Activated CD4-positive, alpha-beta T cell treated with anti-CD3 and anti-CD28 coated beads, Interleukin-2, amount 50 U/mL, for 48 hours (primary cell): ENCODE measurements at places on chromosomes 6 and 20.

- DNase-seq: peak; percentile 31
Measured at GRCh38 chr20:53943522-53944291, 126.7 kb downstream of the BCAS1 start.

- DNase-seq: no peak
Measured at GRCh38 chr6:6350696-6351095, 30.2 kb upstream of the F13A1 start.

DNA sequence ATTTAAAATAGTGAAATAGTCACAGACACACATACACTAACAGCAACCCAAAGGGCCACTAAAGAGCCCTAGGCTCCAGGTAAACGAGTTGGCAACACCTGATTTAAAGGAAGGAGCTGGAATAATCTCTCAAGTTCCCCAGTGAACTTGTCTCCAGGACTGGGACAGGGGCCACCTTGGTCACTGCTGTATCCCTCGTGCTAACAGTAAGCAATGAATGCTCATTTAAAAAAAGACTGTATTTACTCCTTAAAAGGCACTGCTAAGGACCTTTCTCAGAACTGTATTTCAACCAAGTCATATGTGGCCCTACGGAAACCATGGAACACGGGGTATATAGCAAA lies 1.3 kb downstream of the DIDO1 start:
- DNase-seq: peak; percentile 18

DNA sequence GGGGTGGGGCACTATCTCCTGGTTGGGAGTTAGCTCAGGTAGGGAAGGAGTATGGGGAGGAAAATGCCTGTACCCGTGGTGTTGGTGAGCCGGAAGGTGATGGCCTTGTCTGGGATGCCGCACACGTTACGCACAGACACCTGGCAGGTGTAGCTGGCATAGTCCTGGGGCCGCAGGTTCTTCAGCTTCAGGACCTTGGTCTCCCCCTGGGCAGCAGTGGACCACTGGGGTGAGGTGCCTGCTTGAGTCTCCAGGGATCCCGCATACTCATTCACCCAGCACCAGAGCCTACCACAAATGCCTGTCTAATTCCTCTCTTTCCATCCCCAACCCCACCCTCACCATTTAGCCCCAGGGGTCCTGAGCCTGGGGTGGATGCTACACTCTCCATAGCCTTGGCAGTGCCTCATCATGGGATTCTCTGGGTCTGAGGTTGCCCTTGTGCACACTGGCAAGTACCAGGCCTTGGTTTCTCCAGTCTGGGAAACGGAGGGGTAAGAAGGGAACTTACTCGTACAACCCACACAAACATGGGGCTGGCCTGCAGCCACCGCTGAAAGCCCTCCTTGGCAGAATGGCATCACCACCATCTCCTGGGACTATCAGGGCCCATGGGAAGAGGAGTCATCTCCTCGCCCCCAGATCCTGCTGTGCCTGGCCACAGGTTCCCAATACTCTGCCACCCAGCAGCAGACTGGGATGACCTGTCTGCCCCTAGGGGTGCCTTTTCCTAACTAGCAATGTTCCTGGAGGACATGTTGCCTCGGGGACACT lies 42.8 kb downstream of the MDGA1 start:
- no peak for DNase-seq

- DNase-seq: no peak
Measured at GRCh38 chr6:150806790-150807189, 58.7 kb upstream of the MTHFD1L start.

- no peak for DNase-seq
Measured at GRCh38 chr6:37804586-37804985, 14.9 kb upstream of the ZFAND3 start.

DNA sequence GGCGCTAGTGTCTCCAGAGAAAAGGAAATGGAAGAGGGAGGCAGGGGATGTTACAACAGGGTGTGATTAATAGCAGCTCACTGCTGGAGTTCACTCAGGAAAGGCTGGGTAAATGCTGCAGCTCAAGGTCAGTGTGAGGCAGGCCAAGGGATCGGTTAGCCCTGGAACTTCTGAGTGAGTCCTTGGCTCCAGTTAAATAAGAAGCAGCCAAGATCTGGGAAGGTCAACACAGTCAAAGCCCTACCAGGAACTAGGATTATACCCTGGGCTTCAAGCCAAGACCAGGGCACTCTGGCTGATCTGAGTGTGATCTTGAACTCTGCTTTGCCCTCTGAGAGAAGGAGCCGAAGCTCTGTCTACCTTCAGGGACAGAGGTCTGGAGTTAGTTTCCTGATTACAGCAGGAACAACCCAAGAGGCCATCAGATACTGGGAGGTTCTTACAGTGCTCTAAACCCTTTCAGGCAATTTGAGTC lies 44.3 kb downstream of the TPD52L1 start:
- no peak for DNase-seq

DNA sequence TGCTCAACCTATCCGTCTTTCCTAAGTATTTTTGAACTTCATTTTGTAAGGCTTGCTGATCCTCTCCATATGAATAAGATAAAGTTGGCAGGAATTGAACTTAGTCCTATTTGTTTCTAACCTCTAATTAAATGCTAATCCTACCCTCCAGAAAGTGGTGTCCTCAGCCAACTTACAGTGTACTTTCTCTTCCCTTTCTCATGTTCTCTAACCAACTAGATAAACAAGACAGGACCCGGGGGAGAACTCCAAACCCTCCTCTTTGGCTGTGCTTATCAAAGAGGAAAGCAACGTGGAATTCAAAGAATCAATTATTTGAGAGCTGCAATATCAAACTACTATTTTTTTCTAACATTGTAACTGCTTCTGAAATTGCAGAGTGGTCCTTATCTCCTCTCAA lies 56.5 kb upstream of the NRSN1 start:
- DNase-seq: no peak
